Activated naive CD4-positive, alpha-beta T cell treated with Interleukin-2 at 50 U/mL for 16 hours (primary cell): ENCODE measurements at places on chromosomes 13 and 19.

DNA sequence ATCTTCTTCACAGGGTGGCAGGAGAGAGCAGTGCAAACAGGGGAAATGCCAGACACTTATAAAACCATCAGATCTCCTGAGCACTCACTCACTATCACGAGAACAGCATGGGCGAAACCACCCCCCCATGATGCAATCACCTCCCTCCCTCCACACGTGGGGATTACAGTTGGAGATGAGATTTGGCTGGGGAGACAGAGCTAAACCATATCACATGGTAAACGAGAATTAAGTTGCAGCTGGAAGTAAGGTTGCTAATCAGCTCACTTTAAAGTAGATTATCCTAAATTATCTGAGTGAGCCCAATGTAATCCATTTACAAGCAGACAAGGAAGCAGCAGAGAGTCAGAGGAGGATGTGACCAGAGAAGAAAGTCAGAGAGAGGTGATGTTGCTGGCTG is 102.2 kb upstream of the IPO5 start:
- DNase-seq = no peak

DNA sequence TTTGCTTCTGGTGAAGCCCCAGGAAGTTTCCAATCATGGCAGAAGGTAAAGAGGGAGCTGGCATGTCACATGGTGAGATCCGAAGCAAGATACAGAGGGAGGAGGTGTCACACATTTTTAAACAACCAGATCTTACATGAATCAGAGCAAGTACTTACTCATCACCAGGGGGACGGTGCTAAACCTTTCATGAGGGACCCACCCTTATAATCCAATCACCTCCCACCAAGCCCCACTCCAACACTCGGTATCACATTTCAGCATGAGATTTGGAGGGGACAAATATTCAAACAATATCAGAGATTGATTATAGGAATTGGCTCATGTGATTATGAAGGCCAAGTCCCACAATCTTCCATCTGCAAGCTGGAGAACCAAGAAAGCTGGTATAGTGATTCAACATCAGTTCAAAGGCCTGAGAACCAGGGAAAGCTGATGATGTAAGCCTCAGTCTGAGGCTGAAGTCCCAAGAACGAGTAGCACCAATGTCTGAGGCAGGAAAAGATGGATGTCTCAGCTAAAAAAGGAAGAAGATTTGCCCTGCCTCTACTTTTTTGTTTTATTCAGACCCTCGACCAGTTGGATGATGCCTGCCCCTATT is 58.6 kb upstream of the WDFY2 start:
- DNase-seq = no peak

DNA sequence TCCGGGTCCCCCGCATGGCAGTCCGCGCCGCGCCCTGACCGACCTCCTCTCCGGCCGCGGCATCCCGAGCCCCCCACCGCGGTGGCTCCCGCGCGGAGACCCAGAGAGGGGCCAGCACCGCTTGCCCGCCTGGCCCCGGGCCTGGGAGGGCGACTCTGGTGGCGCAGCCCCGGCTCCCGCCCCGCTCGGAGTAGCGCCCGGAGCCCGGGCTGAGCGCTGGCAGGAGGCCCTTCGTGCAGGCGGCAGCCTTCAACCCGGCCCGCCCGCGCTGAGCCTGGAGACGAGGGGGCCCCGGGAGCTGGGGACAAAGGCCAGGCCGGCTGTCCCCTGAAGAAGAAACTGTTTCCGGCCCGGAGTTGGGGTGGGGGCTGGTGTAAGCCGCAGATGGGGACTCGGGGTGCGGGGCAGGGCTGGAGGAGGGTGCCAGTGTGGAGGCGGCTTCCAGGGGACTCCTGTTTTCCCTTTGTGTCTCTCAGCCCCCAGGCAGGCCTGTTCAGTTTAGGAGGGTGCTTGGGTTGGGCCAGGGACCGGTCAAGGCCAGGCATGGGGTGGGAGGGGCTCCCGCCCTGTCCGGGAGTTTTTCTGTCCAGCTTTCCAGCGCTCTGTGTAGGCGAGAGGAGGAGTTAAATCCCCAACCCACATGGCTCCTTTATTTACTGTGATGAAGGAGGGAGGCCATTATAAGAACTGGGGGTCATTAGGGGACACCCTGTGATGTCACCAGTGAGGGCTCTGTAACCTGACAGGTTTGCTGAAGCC is 935 bp downstream of the LRP3 start:
- DNase-seq = no peak

GRCh38 chr19:16715611-16716010 is 4.0 kb upstream of the NWD1 start:
- DNase-seq = no peak

DNA sequence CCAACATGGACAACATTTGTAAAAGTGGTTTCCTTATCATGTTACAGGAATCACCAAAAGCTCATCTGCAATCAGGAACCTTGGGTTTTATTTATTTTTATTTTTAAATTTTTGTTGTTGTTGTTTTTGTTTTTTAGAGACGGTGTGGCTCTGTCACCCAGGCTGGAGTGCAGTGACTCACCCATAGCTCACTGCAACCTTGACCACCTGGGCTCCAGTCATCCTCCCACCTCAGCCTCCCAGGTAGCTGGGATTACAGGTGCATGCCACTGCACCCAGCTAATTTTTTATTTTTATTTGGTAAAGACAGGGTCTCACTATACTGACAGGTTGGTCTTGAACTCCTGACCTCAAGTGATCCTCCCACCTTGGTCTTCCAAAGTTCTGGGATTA is 13.6 kb upstream of the SERP2 start:
- no peak for DNase-seq

- DNase-seq = no peak
Measured at GRCh38 chr13:106550570-106551135, 15.2 kb upstream of the EFNB2 start.
